ENCODE measurements at places on chromosomes 3 and 15.

DNA sequence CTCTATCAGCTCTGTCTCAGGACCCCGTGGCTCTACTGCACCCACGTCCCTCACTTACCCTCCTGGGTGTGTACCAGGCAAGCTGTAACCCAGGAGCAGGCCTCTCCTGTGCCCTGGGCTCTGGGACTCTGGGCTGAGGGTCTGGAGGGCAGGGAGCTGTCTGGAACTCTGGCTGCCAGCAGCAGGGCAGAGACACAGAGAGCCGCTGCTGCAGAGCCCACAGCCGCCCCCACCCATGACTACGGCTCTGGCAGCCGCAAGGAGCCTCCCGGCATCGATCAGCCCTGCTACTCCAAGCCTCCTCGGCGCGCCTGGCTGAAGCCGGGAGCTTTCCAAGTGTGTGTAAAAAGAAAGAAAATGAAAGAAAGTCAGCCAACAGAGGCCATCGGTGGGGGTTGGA lies 103.7 kb upstream of the ATP2B2 start:
- no peak for DNase-seq

GRCh38 chr3:183439515-183439914 lies 11.1 kb upstream of the MCF2L2 start:
- DNase-seq = no peak

- no peak for DNase-seq
Measured at GRCh38 chr3:134255404-134255803, 4.7 kb upstream of the RYK start.

DNA sequence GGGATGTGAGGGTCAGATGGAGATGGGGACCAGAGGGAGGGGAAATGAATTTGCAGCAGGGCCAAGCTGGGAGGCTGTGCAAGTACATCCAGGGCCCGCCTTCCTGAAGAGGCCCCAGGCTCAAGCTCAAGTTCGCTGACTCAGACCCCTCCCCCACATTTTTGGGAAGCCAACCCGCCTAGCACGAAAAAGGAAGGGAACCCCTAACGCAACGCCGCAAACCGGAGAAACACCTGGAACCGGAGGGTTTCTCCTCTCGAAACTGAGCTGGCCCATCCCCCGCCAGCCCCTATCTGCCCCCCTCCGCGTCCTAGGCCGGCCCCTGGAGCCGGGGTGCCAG lies 624 bp downstream of the AP3B2 start:
- no peak for DNase-seq

DNA sequence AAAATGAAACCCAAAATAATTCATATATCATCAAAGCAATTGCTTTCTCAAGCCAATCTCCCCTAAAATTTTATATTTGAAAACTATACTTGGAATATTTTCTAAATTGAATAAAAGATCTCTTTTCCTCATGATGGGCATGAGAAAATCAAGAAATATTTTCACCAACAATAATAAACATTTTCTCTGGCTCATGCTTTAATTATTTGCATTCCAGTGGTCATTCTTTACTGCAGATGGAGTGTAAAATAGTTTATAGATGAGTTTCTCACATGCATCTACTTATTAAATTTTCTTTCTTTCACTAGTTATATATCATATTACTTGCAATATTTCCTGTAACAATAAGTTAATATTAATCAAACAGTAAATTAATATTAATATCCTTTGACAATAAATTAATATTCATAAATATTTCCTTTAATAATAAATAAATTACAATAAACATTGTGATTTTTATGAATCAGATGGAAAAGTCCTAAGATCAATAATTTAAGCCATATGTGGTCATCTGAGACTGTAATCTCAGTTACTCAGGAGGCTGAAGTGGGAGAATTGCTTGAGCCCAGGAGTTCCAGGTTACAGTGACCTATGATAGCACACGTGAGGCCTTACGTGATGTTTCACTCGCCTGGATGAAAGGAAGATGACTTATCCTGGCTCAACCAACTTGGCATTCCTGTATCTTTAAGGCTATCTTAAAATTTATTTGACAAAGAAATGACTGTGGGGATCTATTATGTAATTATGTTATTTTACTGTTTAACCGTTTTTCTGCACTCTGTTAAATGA lies 958.8 kb downstream of the ZPLD1 start:
- no peak for DNase-seq

DNA sequence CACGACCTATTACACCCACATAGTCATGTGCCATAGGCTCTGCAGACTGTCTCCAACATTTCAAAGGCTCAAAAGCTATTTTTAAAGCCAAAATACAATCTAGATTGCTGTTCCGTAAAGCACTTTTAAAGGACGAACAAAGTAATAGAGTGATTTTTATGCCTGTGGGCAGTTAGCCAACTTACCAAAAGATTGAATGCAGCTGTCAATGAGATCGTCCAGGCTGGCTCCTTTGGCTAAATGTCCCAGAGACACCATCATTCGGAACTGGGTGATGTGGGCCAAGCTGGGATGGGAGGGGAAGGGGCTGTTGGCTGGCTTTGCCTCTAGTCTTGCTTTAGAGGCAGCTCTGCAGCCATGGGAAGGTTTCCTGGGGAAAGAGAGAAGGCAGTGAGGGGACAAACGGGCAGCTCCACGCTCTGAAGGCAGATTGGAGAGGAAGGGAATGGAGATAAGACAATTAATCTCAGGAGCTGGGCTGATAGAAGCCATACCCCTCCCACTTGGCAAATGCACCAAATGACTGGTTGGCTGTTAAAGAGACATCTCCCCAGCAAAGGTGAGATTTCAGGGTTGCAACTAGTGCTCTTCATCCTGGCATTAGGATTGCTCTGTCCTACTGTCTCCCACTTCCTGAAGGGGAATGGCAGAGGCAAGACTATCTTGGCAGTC lies 4.8 kb downstream of the RASGRP1 start:
- no peak for DNase-seq

DNA sequence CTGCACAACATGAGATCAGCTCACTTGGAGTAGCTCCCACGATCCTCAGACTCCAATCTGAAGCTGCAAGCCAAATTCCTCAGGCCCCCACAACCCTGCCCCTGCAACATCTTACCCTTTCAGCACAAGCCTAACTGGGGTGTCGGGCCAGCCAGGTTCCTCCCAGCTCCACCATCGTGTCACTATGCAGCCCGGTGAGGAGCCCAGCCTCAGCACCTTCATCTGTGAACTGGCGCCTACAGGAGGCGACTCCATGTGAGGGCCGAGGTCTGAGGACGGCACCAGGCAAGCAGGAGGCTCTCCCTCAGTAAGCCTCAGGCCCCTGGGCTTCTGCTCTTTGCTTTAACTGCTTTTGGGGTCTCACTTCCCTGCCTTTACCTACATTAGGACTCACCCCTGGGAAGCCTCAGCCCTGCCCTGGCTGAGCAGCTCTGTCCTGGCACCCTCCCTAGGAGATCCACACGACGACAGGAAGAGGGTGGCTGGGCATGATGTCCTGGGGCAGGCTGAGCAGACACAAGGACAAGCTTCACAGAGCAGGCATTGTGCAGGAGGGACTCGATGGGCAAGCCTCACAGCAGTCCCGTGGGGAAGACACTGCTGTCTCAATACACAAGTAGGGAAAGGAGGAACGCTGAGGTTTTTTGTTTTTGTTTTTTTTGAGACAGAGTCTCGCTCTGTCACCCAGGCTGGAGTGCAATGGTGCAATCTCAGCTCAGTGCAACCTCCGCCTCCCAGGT lies 104.6 kb downstream of the ADAMTS17 start:
- no peak for DNase-seq

DNA sequence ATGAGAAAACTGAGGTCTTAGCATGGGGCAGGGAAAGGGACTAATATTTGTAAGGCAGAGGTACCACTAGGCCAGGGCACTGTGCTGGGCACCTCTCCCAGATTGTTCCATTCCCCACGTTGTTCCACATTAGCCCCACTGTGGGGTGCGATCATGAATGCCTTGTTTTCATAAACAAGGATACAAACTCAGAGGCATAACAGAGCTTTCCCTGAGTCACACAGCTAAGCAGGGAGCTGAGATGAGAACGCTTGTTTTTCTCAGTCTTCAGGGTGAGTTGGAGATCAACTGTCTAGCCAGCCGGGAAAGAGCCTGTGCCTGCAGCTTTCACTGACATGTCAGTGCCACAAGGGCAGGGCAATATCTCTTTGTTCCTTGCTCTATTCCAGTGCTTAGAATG lies 47.9 kb upstream of the ITGA11 start:
- DNase-seq = no peak

DNA sequence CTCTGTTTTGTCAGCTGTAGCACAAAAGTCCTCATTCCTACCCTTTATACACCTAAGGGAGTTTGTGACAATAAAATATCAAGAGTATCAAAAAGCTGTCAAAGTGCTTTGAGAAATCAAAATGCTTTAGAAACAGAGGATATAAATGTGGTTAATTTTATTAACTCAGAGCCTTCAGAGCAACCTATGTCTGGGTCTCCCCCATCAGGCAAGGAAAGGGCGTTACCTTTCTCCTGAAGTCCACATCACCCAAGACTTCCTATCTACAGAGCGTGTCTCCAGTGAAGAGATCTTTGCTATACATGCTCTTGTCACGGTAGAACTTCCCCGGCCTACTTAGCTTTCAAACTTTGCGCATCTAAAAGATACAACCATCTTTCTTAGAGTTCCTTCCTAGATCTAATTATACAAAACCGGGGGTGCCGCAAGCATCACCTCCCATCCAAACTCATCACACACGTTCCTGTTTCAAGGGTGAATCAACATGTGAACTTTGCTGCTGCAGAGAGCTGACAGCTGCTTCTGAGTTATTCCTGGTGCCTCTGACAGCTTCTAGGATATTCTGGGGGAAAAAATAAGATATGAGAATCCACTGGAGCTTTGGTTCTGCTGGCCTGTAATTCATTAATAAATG lies 93.0 kb downstream of the RARB start:
- no peak for DNase-seq

- no peak for DNase-seq
Measured at GRCh38 chr15:62392376-62392775, 227.3 kb upstream of the C2CD4B start.

DNA sequence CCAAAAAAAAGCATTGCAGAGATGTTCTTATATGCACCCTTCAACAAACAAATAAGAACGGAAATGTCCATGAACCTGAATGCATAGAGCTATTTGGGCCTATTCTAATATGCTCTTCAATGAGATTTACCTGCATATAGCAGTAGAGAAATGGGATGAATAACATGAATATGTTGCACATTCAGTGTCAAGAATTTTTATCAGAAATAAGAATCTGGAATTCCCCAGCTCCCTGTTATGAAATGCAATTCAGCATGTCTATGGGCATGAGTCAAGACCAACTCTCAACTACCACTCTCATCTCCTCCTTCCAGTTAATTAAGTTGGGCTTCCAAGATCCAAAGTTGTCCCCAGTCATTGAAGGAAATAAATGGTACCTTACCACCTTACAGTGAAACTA lies 133.7 kb upstream of the ALCAM start:
- DNase-seq = no peak

GRCh38 chr15:73944161-73945129 lies 18.2 kb downstream of the LOXL1 start:
- no peak for DNase-seq

DNA sequence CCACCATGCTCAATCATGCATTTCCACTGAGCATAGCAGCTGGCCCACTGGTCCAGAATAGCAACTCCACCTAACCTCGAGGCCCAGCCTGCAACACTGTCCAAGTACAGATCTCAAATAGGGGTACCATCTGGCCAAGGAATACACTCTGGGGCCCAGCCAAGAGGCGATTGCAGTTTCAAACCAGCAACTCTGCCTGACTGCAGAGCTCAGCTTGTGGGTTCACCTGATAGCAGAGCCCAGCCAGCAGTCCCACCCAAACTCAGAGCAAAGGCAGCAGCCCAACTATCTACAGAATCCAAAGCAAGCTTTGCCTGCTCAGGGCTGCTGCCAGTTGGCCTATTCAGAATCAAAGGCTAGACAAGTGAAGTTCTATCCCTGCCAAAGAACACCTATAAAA lies 30.5 kb downstream of the POLQ start:
- DNase-seq = no peak

DNA sequence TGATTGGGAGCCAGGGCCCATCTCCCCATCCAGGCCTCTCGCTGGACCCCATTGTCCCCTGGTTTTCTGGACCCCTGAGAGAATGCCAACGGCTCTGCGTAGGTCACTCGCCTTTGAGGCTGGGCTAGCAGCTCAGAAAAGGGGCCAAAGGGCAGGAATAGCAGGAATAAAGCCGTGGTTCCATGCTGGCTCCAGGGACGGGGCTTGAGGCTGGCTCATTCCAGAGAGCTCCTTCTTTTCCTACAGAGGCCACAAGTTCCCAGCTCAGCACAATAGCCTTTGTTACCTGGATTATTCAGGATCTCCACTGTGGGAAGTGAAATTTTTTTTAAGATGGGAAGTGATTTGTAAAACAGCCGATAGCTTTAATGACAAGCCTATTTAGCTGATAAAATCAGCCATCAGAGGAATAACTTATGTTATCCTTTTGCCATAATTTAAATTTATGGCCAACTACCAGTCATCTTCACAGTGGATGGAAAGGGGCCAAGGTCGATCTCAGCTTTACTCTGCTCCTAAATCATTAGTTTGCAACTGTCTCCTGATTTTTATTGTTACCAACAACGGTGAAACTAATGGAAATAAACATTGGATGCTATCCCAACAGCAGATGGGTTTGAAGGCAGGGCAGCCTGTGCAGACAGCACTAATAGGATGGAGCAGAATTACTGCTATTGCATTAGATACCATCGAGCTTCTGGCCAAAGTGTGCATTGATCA lies 124.3 kb downstream of the TMEM266 start:
- no peak for DNase-seq

- DNase-seq = no peak
Measured at GRCh38 chr3:98705694-98706093, 57.4 kb upstream of the ST3GAL6 start.

- no peak for DNase-seq
Measured at GRCh38 chr3:112048911-112049310, 14.4 kb downstream of the TMPRSS7 start.

DNA sequence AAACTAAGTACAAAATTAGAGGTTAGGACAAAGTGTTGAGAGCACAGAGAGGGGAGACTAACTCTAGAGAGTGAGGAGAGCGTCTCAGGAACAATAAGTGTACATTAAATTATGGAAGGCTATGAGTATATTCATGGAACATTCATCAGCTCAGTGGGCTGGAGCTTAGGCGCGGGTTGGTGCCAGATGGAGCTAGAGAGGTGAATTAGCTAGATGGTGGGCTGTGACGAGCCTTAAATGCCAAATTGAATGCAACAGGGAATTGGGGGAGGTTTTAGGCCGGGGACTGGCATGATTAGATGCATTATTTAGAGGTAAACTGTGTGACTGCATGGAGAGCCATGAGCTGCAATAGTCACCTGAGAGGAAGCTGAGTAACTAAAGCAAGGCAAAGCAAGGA lies 97.1 kb downstream of the TMEM108 start:
- no peak for DNase-seq

DNA sequence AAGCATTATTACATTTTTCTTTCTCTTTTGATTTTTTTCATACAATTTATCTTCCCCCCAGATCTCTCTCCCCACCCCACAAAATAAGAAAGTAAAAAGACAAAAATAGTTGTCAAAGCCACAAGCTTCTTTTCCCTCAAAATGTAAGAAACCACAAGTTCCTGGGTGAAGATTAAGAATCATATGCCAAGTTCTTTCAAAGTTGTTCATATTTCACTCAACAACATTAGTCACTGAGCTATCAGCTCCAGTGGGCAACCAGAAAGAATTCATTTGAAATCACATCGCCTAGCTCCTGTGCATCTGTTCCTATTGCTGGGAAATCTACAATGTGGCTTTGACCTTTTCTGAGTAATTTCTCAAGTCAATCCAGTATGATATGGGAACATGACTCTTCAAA lies 681.6 kb upstream of the ARPP21 start:
- no peak for DNase-seq
